ENCODE measurements at places on chromosomes 1 and 21.

DNA sequence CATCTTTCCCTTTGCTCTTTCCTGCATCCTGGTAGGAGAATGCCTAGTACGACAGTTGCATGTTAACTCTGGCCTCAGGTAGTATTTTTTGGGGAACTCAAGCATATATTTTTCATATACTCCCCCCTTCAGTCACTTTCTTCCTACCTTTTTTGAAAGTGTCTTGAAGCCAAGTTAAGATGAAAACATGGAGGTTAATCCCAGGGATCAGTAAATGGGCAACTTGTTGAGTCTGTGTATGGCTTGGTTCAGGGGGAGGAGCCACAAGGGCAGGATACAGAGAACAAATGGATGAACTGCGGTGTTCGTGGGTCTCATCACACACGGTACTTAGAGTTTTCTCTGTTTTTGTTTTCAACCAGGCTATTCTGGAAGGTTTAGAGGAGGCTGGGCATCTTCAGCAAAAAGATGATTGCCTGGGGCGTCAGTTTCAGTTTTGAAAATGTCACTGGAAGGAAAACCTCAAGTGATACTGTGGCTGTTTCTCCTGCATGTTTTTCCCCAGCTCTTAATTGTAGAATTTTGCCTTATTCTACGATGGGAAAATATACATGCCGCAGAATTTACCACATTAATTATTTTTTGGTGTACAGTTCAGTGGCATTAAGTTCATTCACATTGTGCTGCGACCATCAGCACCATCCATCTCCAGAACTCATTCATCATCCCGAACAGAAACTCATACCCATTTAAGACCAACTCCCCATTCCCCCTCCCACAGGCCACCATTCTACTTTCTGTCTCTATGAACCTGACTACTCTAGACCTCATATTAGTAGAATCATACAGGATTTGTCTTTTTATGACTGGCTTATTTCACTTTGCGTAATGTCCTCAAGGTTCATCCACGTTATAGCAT lies 71.5 kb downstream of the MAP10 start:
- DNase-seq: no peak

DNA sequence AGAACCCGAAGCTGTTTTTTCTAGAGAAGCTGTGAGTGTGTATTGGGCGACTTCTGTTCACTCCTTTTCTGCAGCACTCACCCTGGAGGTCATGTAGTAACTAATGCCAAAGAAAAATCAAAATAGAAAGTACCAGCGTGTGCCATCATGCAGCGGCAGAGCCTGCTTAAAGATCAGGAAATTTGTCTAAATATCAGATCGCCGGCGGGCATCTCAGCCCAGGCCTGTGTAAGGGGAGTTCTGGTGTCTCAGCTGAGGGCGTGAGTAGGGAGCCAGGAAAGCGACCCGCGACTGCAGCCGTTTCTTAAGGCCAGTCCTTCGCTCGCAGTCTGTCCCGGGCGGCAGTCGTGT lies 768 bp downstream of the EDARADD start:
- DNase-seq: no peak

DNA sequence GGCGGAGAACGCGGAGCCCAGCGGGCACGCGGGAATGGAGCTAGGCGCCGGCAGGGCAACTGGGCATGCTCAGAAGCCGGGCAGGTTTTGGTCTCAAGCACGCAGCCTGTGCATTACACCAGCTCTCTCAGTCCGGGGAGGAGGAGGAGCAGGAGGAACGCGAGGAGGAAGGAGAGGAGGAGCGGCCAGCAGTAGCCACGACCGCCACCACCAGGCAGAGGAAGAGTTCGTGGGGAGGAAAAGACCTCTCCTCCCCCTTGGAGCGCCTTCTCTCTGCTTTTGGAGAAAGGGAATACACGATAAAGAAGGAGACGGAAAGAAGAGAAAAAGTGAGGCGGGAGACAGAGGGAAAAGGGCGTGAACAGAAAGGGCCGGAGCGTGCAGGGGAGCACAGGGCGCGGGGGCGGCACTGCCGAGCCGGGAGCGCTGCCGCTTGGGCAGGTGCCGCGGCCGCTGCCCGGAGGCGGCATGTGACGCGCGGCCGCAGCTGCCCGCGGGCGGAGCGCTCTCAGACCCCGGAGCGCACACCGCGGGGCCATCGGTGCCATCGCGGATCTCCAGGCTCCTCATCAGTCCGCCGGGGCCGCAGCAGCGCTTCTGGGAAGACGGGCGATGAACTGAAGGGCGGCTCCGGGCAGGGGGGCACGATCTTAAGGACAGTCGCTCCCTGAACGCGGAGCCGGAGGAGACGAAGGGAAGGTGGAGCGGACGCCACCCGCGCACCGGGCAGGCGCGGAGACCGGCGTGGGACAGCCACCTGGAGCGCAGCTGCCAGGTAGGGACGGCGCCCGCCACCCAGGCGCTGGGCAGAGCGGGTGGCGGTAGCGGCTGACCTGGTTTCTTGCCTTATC lies at the start of gene CHRM3:
TSS of gene CHRM3 (plus strand) at position 116 of the 851 bp plus-strand sequence. CDS start 520,884 bp downstream, outside the sequence.
- peak; percentile 56 for DNase-seq

DNA sequence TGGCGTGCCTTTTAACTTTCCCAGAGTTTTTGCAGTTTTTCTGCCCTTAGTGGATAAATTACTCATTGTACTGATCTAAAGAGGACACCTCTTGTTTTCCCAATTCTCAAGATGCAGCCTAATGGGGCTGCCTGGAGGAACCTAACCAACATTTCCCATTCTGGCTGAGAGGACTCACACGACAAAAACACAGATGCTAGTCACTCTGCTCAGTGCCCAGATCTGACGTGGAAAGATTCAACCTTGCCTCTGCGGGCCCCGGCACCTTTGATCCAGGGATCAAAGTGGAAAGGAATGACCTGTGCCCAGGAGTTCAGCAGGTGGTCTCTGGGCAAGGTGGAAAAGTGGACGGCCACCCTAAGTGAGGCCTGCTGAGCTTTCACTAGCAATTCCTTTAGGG lies 162.4 kb upstream of the FMN2 start:
- no peak for DNase-seq

DNA sequence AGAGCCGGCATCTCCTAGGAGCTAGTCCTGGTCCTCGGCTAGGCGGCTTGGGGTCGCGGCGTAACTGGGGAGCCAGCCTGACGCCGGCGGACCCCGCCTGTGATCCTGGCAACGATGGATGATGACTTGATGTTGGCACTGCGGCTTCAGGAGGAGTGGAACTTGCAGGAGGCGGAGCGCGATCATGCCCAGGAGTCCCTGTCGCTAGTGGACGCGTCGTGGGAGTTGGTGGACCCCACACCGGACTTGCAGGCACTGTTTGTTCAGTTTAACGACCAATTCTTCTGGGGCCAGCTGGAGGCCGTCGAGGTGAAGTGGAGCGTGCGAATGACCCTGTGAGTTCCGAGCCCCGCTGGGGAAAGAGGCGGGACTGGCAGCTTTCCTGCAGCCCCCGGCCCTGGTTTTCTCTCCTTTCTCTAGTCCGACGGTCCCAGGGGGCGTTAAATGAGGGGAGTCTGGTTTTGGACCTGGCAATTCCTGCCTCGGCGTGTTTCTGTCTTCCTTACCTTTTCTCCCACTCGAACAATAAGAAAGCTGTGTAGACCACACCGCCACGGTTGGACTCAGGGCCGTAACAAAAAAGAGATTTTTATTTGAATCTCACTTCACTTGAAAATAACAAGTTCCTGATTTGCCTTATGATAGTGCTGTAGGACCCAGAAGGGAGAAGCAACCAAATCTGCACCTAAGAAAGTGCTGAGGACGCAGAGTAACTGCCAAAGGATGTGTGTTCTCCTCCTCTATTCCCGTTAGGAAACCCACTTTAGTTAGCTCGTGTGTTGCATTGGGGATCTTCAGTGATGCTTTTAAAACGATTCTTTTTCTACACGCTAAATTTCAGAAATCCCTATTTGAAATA lies at the start of gene SPRTN:
TSS of gene SPRTN (plus strand) at position 24 of the 859 bp plus-strand sequence. CDS start at position 115, 91 bp downstream.
- DNase-seq: no peak

GRCh38 chr1:218209351-218209861 lies 75.7 kb upstream of the RRP15 start:
- DNase-seq: no peak

DNA sequence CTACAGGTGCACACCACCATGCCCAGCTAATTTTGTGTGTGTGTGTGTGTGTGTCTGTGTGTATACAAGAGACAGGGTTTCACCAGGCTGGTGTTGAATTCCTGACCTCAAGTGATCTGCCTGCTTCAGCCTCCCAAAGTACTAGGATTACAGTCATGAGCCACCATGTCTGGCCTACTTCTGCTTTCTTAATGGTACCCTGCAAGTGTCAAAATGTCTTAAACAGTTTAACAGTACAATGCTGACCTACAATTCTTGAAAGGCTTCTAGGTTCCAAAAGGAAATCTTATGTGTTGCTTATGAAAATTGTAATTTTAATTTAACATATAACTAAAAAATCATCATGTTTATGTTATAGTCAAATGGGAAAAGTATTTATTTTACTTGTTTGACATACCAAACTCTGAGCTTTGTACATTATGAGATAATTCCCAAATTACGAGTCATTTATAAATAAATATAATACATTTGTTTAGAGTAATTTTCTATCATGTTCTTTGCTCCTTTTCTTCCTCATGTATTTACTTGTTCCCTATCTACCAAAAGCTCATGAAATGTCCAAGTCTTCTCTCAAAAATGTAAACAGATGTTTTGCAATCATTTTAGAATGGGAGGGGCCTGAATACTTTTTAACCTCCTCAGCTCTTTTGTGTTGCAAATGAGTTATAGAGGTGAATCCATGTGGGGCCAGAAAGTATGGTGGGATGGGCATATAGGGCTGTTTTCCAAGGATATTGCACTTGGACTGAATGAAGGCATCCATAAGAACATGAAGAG lies 8.4 kb upstream of the VCAM1 start:
- no peak for DNase-seq

GRCh38 chr1:208374391-208374941 lies 130.3 kb upstream of the PLXNA2 start:
- peak; percentile 44 for DNase-seq

- DNase-seq: no peak
Observed at GRCh38 chr21:29775462-29775861, 164.3 kb downstream of the GRIK1 start.

DNA sequence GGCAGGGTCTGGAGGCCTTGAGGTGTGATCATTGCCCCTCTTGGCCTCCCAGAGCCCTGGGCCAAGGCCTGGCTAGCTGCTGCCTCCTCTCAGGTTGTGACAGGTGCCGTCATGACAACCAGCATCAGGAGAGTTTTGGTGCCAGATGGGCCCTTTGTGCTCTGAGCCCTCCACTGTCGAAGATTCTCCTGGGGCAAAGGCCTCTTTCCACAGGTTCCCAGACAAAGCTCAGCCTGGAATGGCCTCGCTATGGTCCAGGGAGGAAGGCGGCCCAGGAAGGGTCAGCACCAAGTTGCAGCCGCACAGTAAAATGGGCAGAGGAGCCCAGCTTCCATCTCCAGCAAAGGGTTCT lies 78.4 kb downstream of the ALPL start:
- DNase-seq: no peak

GRCh38 chr1:173410133-173410793 lies 66.9 kb upstream of the PRDX6 start:
- no peak for DNase-seq

DNA sequence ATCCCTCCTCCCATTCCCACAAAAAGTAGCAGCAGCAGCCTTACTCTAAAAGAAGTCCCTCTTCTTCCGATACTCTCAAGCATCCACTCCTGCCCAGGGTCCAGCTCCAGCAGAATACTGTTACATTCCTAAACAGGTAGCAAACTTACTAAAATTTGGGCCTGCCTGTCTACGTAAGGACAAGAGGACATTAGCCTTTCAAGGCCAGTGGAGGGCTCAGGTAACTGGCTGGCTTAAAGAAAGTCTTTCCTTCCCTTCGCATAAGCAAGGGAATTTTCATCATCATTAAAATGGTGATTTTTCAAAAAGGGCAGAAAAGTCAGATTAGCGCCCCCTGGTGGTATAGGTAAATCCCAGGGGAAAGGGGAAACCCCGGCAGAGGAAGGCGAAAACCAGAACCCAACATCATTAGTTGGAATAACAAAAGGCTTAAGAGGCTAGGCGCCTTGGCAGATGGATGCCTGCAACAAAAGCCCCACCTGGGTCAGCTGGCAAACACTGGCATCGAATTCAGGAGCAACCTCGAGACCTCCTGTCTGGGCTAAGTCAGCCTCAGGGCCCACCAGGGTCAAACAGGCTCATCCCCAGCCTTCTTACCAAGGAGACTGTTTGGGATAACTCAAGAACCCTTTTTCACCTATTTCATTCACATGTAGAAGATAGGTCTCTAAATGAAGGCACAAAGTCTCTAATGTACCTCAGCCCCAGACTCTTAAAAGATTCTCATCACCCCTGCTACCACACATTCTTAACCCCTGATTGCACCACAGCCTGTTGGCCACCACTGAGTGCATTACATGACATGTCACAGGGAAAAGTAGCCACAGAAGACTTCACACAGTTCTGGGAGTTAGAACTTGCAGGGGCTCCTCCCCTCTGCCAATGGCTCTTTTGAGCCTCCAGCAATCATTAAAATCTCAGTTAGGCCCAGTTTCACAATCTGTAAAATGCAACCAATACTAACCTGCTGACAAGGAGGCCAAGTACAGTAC lies 36.7 kb downstream of the ERI3 start:
- DNase-seq: peak; percentile 54

DNA sequence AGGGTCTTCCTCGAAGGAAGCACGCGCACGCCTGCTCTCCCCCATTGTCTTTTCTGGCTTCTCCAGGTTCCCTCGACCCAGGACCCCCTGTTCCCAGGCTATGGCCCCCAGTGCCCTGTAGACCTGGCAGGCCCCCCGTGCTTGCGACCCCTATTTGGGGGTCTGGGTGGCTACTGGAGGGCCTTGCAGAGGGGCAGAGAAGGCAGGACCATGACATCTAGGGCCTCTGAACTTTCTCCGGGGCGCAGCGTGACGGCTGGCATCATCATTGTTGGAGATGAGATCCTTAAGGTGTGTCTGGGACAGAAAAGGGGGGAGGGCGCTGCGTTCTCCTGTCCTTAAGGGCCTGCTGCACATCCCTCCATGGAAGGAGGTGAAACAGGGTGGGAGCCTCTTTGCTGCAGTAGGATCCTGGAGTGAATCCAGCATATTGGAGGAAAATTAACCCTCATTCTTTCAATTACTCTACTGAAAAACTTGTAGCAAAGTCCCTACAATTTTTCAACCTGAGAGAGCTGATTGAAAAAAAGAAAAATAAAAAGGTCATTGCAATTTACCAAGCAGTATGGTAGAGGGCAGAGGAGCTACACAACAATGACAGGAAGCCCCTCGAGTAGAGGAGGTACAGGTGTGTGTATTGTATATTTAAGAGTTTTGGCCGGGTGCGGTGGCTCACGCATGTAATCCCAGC lies 777 bp downstream of the FLAD1 start:
- no peak for DNase-seq

DNA sequence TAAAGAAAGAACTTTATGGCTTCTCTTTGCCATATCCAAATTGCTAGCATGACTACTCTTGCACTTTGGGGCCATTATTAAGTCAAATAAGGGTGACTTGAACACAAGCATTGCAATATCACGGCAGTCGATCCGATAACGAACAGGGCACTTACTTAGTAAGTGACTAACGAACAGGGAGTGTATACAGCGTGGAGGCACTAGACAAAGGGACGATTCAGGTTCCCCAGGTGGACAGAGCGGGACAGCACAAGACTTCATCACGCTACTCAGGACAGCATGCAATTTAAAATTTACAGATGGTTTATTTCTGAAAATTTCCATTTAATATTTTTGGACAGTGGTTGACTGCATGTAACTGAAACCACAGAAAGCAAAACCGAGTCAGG lies 5.4 kb upstream of the PITHD1 start:
- no peak for DNase-seq

GRCh38 chr1:234458352-234459017 lies 20.5 kb downstream of the TARBP1 start:
- no peak for DNase-seq

All from H1 (cell line).